Heart right ventricle (tissue), 16 donors: ENCODE measurements at places on chromosomes 6 and 20.

- H3K4me1 ChIP-seq: peaks cover 41% of the 10 kb centered on the region
- DNase-seq: no peak
- no peaks in the 10 kb centered on the region for H3K27me3 ChIP-seq
- no peak overlapping the region for H3K4me3 ChIP-seq
These were observed 124.1 kb downstream of the PREX1 start for GRCh38 chr20:48703511-48704219.

- H3K4me3 ChIP-seq: no peak overlapping the region
- no peaks in the 10 kb centered on the region for H3K4me1 ChIP-seq
- H3K36me3 ChIP-seq: no peaks in the 10 kb centered on the region
- peaks cover 3% of the 10 kb centered on the region for H3K27me3 ChIP-seq
These were observed 15.2 kb upstream of the GUCA1A start for GRCh38 chr6:42158011-42158410.

- H3K27ac ChIP-seq: no peak overlapping the region
- no peak for DNase-seq
- H3K4me3 ChIP-seq: no peak overlapping the region
- H3K4me1 ChIP-seq: peaks cover 4% of the 10 kb centered on the region
- H3K36me3 ChIP-seq: no peaks in the 10 kb centered on the region
- peaks cover 3% of the 10 kb centered on the region for H3K27me3 ChIP-seq
These were observed 4.7 kb upstream of the SCUBE3 start for GRCh38 chr6:35209081-35209480.

GRCh38 chr6:105058316-105058715 lies 101.4 kb downstream of the LIN28B start:
- no peaks in the 10 kb centered on the region for H3K27me3 ChIP-seq
- H3K4me3 ChIP-seq: no peak overlapping the region
- no peaks in the 10 kb centered on the region for H3K36me3 ChIP-seq

DNA sequence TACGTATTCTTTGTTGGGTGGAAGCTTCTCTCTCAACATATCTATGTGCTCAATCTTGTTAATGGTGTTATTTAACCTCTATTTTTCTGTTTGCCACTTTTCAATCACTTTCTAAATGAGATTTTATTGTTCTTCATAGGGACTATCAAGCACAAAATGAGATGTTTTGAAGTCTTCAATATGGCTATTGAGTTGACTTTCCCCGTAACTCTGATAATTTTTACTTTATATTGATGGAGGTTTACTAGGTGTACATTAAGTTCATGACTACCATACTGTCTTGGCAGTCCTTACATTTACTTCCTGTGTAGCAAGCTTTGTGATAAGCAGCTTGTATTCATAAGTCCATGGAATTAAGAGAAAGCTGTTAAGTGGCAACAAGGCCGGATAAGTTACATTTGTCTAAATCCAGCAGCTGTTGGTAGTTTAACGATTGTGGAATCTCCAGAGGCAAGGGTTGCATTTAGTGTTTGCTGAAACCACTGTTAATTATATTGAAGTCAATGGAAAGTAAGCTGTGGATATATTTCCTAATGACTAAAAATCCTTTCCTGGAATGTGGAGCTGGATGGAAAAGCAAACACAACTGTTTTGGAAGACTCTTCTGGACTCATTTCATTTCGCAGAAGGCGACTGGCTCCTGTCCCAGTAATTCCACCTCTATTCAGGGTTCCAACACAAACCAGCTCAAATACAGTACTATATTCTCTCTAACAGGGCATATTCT lies 57.3 kb upstream of the SMIM29 start:
- H3K27ac ChIP-seq: no peak overlapping the region
- peak; percentile 70 for DNase-seq
- H3K27me3 ChIP-seq: no peaks in the 10 kb centered on the region
- H3K4me3 ChIP-seq: no peak overlapping the region
- peaks cover 5% of the 10 kb centered on the region for H3K4me1 ChIP-seq
